Activated CD4-positive, alpha-beta memory T cell treated with anti-CD3 and anti-CD28 coated beads, Interleukin-2, amount 10 ng/mL, durations not matched to agents 7 days and 5 days (primary cell): ENCODE measurements at places on chromosomes 5 and 9. TPM values are rescaled to one million over a fixed set of nuclear protein-coding genes. Genes with fewer than 3 reads are reported as not detected.

Gene NR2F1-AS1
- not detected for total RNA-seq

Gene FREM1
- not detected for total RNA-seq

Gene GFI1B
- not detected for total RNA-seq

Gene CD72
- 11.9 TPM for total RNA-seq

Gene NAA35
- 23.3 TPM for total RNA-seq

Gene IL13
- total RNA-seq, result 36.6 TPM

Gene DMRTA1
- total RNA-seq, result not detected

Gene CXCL14
- not detected for total RNA-seq

Gene TLX3
- total RNA-seq, result not detected

Gene PRRX2
- total RNA-seq, result not detected

Gene TRPM6
- not detected for total RNA-seq

Gene MAMDC2
- total RNA-seq, result 0.05 TPM

Gene RMRP
- 10,678 TPM for total RNA-seq

Gene CACNA1B
- total RNA-seq, result not detected

Gene TUSC1
- not detected for total RNA-seq

Gene KIF20A
- total RNA-seq, result 50.7 TPM

Gene UGCG
- 21.4 TPM for total RNA-seq

Gene EPB41L4B
- 0.08 TPM for total RNA-seq

Gene MGAT4B
- total RNA-seq, result 94.8 TPM

Gene CYLC2
- not detected for total RNA-seq

Gene CAMK4
- total RNA-seq, result 66.1 TPM

Gene IL3
- total RNA-seq, result 1.4 TPM

Gene MOB3B
- total RNA-seq, result 0.13 TPM
